ENCODE measurements at places on chromosomes 4 and X.

DNA sequence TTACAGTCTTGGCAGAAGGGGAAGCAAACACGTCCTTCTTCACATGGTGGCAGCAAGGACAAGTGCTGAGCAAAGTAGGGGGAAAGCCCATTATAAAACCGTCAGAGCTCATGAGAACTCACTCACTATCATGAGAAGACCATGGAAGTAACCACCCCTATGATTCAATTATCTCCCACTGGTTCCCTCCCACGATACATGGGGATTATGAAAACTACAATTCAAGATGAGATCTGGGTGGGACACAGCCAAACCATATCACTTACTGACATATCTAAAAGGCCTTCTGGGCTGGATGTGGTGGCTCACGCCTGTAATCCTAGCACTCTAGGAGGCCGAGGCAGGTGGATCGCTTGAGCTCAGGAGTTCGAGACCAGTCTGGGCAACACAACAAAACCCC, 117.1 kb upstream of the USP9X start:
- no peak for DNase-seq

DNA sequence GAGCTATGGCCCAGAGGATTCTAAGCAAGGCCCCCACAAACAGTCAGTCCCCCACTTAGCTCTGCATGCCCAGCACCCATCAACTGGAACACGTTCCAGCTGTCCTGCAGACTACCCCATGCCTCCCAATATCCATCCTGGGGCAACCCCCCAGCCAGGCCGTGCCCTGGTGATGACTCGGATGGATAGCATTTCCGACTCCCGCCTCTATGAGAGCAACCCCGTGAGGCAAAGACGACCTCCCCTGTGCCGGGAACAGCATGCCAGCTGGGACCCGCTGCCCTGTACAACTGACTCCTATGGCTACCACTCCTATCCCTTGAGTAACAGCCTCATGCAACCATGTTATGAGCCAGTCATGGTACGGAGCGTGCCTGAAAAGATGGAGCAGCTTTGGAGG, 32.0 kb downstream of the LAS1L start:
- DNase-seq = no peak

- DNase-seq = no peak
Observed at GRCh38 chr4:72909461-72909860, 160.1 kb downstream of the COX18 start.

DNA sequence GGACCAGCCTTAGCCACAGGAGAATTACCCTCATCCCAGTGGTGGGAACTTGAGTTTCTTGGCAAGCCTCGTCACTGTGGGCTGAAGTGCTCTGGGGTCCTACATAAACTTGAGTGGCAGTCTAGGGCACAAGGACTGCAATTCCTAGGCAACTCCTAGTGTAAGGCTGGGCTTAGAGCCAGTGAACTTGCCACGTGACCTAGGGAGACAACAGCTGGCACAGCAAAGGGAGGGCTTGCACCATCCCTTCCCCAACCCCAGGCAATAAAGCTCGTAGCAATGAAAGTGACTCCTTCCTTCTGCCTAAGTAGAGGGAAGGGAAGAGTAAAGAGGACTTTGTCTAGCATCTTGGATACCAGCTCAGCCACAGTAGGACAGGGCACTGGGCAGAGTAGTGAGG, 81.8 kb downstream of the TEX11 start:
- DNase-seq = no peak

DNA sequence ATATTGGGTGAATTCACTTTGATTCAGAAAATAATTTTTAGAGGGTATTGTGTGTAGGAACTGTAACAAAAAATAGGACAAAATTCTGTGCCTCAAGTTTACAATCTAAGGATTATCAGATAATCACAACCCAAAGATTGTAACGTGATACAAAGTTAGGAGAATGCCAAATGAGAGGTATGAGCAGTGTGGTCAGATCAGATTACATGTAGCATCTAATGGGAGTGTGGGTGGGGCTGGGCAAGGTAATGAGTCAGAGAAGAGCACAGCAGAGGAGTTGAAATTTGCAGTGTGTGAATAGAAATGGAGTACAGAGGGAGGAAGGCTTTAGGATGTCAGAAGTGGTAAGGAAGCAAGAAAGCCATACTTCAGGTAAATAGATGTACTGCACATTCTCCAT, 103.4 kb upstream of the TEX13A start:
- DNase-seq = no peak

DNA sequence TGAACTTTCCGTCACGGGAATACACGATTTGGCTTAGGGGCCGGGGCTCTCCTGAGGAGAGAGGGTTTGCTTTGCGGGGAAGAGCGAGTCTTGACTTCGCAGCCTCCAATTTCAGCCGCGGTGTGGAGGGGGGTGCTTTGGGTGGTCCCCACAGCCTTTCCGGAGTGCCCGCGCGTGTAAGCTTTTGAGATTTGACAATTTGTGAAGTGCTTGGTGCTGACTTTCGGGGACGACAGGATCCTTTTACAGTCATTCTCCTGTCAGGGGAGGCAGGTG, 355 bp downstream of the SCML1 start:
- no peak for DNase-seq

DNA sequence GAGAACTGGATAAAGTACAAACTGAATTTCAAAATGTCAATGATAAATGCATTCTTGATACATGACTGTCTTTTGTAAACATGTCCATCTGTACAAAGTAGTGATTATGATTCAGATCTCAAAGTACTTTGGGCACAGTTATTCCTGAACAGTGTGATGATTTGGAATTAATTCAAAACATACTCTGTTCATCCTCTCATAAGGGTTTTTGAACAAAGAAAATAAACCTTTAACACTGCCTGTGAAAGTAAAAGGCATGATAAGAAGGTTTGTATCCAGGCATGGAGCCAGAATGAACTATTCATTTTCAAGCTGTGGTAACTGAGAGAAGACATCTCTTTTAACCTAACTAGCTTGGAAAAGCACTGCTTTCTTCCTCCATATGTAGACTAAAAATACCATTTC, 883 bp upstream of the KLHL4 start:
- no peak for DNase-seq

GRCh38 chrX:15430584-15430983, 46.4 kb upstream of the VEGFD start:
- no peak for DNase-seq

DNA sequence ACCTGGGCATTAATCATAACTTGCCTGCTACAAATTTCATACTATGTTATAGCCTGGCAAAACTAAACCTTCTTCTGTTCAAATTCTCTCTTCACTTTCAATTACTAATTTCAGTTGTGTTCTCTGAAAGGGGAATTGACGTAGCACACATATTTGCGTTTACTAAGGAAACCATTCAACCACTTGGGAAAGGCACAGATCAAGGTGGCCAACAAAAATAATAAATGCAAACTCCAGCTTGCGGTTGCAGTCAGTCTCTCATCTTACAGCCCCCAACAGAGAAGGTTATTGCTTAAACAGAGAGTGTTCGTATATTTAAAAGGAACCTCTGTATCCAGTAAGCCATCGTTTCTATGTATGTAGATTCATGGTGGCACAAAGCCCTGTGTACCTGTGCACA, 4.0 kb downstream of the SRPX start:
- DNase-seq = no peak

Measured in GM19239 (cell line).